Esophagus muscularis mucosa (tissue), 4 donors: ENCODE measurements at places on chromosomes 7 and 10. TPM values are rescaled to one million over a fixed set of nuclear protein-coding genes. Genes with fewer than 3 reads are reported as not detected.
A peak's percentile ranks its signal among the peaks of the same experiment; 100 is the strongest.

Gene POMZP3
- total RNA-seq = 8.1 TPM

GRCh38 chr10:30656233-30656632, 26.7 kb upstream of the LYZL2 start:
- no peak overlapping the region for H3K27ac ChIP-seq
- no peaks in the 10 kb centered on the region for H3K27me3 ChIP-seq
- no peak overlapping the region for H3K4me3 ChIP-seq
- no peak for DNase-seq
- H3K36me3 ChIP-seq = no peaks in the 10 kb centered on the region
- H3K4me1 ChIP-seq = peaks cover 11% of the 10 kb centered on the region

DNA sequence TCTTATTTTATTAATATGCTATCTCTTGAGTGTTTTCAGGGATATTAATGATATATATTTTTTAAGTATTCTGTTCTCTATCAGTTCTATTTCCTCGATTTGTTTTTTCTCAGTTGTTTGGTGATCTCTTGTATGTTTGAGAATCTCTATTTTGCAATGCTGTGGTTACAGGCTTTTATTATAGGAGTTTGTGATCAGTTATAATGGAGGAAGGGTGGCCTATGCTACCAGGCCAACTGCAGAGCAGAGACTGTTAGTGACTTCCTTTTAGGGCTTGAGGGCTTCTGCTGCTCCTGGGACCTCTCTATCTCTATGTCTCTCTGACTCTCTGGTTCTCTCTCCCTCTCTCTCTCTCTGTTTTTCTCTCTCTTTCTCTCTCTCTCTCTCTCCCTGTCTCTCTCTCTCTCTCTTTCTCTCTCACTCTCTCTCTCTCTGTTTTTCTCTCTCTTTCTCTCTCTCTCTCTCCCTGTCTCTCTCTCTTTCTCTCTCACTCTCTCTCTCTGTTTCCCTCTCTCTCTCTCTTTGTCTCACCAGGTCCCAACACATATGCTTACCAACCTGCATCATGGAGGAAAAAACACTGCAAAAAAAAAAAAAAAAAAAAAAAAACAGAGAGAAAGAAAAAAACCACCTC, 69.4 kb upstream of the CAV2 start:
- no peak overlapping the region for H3K4me3 ChIP-seq
- no peaks in the 10 kb centered on the region for H3K36me3 ChIP-seq
- peaks cover 4% of the 10 kb centered on the region for H3K4me1 ChIP-seq
- H3K27ac ChIP-seq = no peak overlapping the region

Gene NRP1
- 55.0 TPM for total RNA-seq

GRCh38 chr10:118543714-118544400, 51.6 kb downstream of the PRLHR start:
- H3K27ac ChIP-seq = no peak overlapping the region
- peak; percentile 91 for DNase-seq
- H3K27me3 ChIP-seq = no peaks in the 10 kb centered on the region
- H3K4me3 ChIP-seq = no peak overlapping the region

Gene CHST15
- 69.2 TPM for total RNA-seq

- H3K36me3 ChIP-seq = no peaks in the 10 kb centered on the region
- peak overlapping the region; percentile 99 for H3K27ac ChIP-seq
- no peak overlapping the region for H3K4me3 ChIP-seq
- H3K27me3 ChIP-seq = no peaks in the 10 kb centered on the region
- H3K4me1 ChIP-seq = peaks cover 15% of the 10 kb centered on the region
- DNase-seq = no peak
Measured at GRCh38 chr7:16422917-16423316, 1.6 kb upstream of the CRPPA start.

GRCh38 chr7:57424515-57425238, 25.3 kb upstream of the ZNF716 start:
- no peaks in the 10 kb centered on the region for H3K4me1 ChIP-seq
- H3K36me3 ChIP-seq = no peaks in the 10 kb centered on the region
- peaks cover 27% of the 10 kb centered on the region for H3K27me3 ChIP-seq
- no peak overlapping the region for H3K27ac ChIP-seq
- DNase-seq = no peak
- no peak overlapping the region for H3K4me3 ChIP-seq

DNA sequence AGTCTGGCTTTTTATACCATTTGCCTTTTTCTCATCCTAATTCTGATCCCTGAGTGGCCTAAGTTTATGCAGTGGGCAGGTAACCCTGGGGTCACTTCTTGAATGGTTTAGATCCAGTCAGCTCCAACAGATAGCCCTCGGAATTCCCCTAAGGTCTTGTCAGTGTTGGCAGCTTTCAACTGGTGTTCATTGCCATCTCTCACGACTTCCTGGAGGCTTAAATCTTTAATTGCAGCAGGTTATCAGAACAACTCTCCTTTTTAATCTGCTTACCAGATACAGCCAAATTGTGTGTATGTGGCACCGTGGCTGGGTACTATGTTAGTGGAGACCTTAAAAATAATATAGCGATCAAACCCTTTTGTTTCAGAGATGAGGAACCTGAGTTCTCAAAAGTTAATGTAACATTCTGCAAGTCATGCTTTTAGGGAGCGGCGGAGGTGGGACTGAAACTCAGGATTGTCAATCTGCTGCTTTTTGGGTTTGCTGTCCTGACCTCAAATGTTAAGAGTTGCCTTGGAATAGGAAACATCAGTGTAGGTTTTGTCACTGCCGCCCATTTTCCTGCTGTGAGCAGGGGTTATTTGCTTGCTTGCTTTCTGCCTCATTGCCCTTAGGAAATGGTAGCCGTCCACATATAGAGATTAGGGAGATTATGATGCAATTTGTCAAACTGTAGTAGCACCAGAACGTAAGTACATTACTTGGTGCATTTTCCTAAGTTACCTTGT, 818 bp downstream of the DLD start:
- H3K36me3 ChIP-seq = peaks cover 14% of the 10 kb centered on the region
- no peak for DNase-seq
- peak overlapping the region; percentile 93 for H3K27ac ChIP-seq
- H3K4me3 ChIP-seq = peak overlapping the region; percentile 73

Gene GDF2
- not detected for total RNA-seq

- H3K4me3 ChIP-seq = no peak overlapping the region
- no peaks in the 10 kb centered on the region for H3K27me3 ChIP-seq
- DNase-seq = no peak
- no peak overlapping the region for H3K27ac ChIP-seq
- no peaks in the 10 kb centered on the region for H3K36me3 ChIP-seq
Measured at GRCh38 chr10:21057989-21058388, 160.9 kb upstream of the NEBL start.

Gene STOX1
- 3.0 TPM for total RNA-seq

DNA sequence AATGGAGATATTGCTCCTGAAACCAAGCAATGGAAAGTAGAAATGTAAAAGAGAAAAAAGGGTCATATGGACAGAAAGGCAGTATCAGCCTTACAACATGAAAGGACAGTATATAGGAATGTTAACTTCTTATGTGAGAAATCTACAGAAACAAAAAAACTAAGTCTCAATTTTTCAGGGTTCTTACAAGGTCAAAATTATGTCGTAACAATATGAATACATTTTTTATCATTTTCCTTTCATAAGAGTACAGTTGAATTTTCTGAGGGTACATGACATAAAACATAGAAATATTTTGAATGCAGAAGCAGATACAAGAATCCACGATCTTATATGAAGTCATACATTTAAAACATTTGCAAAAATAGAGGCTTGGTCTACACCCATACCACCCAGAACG, 10.7 kb downstream of the DNA2 start:
- DNase-seq = no peak
- H3K27ac ChIP-seq = no peak overlapping the region
- no peaks in the 10 kb centered on the region for H3K27me3 ChIP-seq
- no peaks in the 10 kb centered on the region for H3K4me1 ChIP-seq

- H3K36me3 ChIP-seq = no peaks in the 10 kb centered on the region
- no peak overlapping the region for H3K27ac ChIP-seq
- no peak for DNase-seq
- no peaks in the 10 kb centered on the region for H3K27me3 ChIP-seq
- H3K4me1 ChIP-seq = no peaks in the 10 kb centered on the region
- no peak overlapping the region for H3K4me3 ChIP-seq
Measured at GRCh38 chr7:80070391-80070790, 64.2 kb upstream of the GNAI1 start.

GRCh38 chr7:105493923-105494315, 28.2 kb downstream of the PUS7 start:
- no peaks in the 10 kb centered on the region for H3K27me3 ChIP-seq
- no peak for DNase-seq
- H3K27ac ChIP-seq = peak overlapping the region; percentile 70

DNA sequence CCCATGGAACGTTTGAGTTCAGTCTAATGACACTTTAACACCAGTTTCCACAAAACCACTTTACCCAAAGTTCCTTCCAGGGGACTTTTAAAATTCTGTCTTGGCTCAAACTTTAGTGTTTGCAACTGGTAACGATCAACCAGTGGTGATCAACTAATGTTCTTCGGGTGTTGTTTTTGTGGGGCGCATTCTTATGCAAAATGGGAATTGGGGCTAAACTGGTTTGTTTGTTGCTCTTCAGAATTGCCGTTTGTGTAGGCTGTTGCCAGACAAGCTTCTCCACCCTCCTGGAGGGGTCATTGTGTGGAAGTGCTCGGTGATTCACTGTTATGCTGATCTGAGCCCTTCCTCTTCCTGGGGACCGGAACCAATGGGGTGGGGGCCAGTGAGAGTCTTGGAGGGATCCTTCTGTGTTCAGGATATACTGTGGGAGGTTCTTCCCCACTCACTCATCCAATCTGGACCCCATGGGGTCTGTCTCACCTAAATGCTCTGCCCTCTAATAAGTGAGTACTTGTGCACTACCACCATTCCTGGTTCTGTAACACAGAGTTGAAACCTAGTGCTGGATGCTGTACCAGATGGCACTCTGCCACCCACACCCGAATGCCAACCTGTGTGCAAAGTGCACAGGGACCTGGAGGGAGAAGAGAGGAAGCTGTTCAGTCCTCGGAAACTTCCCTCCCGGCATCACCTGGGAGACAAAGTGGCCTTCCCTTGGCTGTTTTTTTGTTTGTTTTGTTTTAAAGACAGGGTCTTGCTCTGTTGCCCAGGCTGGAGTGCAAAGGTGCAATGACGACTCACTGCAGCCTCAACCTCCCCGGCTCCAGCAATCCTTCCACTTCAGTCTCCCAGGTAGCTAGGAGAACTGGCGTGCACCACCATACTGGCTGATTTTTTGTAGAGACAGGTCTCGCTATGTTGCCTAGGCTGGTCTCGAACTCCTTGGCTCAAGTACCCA, 2.1 kb downstream of the NFE2L3 start:
- DNase-seq = no peak
- H3K4me3 ChIP-seq = peak overlapping the region; percentile 55
- H3K36me3 ChIP-seq = no peaks in the 10 kb centered on the region
- H3K27ac ChIP-seq = no peak overlapping the region
- peaks cover 20% of the 10 kb centered on the region for H3K4me1 ChIP-seq
- H3K27me3 ChIP-seq = peaks cover 8% of the 10 kb centered on the region

- peak overlapping the region; percentile 11 for H3K27ac ChIP-seq
- no peak for DNase-seq
- H3K36me3 ChIP-seq = no peaks in the 10 kb centered on the region
- peaks cover 42% of the 10 kb centered on the region for H3K27me3 ChIP-seq
- peaks cover 38% of the 10 kb centered on the region for H3K4me1 ChIP-seq
Measured at GRCh38 chr10:133324857-133325260, 11.8 kb downstream of the CALY start.

Gene CFAP46
- 1.3 TPM for total RNA-seq

- no peak overlapping the region for H3K4me3 ChIP-seq
- peaks cover 17% of the 10 kb centered on the region for H3K4me1 ChIP-seq
- H3K27ac ChIP-seq = no peak overlapping the region
- no peaks in the 10 kb centered on the region for H3K36me3 ChIP-seq
- DNase-seq = no peak
Measured at GRCh38 chr10:70834021-70834420, 18.3 kb downstream of the SGPL1 start.

Gene STK32C
- total RNA-seq = 4.8 TPM
